ENCODE measurements at places on chromosomes 3 and 15.

DNA sequence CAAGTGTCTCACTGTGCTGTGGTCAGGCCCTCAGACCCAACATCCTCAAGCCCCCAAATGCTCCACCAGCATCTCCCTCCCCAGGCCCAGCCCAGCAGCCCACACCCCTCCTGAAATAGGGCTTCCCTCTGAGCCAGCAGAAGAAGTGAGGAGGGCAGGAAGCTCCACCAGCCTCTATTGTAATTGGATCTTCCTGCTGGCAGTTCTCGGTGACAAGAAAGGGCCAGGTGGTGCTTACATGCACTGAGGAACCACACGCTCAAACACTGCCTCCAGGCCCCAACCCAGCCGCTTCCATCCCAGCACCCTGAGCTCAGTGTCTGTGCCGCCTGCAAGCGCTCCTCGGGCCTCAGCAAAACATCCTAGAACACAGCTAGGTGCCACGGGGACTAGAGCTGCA, 96.7 kb downstream of the ATP10A start:
- DNase-seq, result no peak

DNA sequence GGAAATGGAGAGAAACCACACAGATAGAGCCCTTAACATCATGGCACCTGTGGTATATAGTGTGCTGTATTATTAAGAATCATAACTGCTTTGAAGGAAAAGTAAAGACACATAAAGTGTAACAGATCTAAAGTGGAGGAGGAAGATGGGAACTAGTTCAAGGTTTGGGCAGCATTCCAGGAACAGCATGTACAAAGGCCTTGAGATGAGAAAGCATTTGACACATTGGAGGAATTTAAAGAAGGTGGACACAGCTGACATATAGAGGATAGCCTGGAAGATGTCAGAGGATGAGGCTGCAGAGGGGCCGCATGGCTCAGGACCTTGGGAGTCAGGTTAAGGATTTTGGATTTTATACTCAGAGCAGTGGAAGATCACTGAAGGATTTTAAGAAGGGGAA, 39.0 kb downstream of the LRTM1 start:
- DNase-seq, result no peak

- DNase-seq, result no peak
Measured at GRCh38 chr3:126213379-126214028, 33.1 kb upstream of the ALDH1L1 start.

- no peak for DNase-seq
Measured at GRCh38 chr15:101138913-101139880, 112.7 kb downstream of the CHSY1 start.

DNA sequence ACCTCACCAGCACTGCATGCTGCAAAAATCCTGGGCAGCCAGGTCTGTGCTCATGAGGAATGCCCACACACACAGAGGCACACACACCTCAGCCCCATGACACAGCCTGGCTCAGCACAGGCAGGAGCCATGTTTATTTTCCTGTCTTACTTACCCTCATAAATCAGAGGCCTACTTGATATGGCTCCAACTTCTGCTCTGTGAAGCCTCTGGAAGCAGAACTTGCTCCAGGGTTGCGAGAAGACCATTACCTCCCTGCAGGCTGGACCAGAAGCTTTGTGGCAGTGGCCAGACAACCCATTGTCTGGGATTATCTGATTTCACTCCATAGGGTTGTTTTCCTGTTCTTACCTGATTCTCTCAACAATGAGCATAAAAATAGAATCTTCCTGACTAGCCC, 43.8 kb upstream of the CMTM8 start:
- DNase-seq, result no peak

- no peak for DNase-seq
Measured at GRCh38 chr3:105960381-105960780, 91.6 kb upstream of the CBLB start.

GRCh38 chr15:69463182-69463756, 10.7 kb downstream of the RPLP1 start:
- DNase-seq, result no peak

DNA sequence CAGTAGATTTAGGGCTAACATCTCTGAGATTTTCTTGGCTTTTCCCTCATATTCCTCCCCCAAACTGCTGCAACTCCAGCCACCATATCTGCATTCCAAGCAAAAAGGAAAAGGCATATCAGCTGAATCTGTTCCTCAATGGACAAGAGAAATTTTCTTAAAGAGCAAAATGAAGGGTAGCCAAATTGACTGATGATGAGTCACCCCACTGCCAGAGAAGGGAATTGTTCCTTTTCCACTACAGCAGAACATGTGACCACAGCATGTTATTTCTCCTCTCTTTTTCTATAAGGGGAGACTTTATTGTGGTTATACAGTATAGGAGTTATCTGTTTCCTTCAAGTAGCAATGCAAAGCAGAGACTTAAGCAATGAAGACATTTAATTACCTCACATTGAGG, 172.5 kb downstream of the MTHFS start:
- no peak for DNase-seq

DNA sequence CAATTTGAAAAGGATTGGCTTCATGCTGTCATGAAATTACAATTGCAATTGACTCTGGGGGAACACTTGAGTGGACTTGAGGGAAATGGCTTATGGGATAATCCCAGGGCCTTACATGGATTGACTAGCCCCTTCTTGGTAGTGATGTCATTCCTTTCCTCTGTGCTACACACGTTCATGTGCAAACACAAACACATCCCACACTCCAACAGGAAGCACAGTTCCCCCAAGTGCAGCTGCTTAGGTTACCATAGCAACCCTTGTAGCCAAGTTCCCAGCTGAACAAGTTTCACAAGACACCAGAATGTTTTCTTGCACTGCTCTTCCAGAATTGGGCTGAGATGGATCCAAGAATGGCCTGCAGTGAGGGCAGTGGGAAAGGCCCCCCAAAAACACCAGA, 217.0 kb downstream of the ZNF621 start:
- DNase-seq, result no peak

DNA sequence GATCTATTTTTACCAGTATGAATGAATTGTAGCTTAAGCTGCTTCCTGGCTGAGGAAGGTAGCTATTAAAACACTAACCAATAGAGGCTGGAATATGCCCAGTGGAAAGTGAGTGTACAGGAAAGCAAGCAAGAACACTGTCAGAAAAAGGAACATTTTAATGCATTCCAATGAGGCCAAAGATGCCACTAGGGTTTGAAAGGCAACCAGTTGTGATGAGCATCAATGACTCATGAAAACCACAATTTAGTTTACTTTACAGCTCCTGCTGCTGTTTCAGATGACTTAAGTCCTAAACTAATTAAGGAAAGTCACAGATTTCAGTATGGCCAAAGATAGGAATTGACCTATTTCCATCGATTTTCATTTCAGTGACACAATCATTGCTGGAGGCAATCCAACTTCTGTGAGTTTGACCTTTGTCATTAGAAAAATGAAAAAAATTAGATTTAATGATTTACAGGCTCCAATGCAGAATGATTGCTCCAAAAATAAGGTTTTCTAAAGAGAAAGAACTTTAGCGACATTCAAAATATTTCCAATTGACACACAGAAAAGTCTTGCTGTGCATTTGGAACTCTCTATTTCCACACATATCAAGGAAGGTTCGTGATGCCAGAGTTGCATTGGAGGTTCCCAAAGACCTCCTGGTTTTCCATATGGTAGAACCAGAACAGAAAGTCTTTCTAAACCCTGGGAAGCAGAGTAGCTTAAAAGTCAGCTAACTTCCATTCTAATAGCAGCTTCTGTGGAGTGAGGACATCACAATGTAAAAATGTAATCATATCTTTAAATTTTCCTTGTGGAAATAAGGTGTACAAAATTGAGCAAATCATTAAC, 103.0 kb downstream of the SUCNR1 start:
- no peak for DNase-seq

DNA sequence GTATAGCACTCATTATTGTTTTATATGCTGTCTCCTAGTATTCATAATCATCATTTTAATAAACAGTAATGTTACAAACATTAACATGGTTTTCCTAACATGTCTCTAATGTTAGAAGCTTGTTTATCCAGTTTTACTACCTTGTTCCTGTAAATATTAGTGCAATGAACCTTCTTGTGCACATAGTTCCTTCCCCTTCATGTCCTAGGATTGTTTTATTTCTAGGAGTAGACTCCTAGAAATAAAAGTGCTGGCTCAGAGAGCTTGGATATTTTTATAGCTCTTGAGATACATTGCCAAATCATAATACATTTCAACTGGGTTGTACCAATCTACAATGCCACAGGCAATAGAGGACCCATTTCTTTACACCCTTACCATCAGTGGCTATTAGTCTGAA, 161.3 kb downstream of the SV2B start:
- DNase-seq, result no peak

GRCh38 chr3:40582401-40583027, 57.8 kb downstream of the ZNF621 start:
- no peak for DNase-seq

GRCh38 chr3:61055447-61055846, 195.8 kb downstream of the FHIT start:
- no peak for DNase-seq

DNA sequence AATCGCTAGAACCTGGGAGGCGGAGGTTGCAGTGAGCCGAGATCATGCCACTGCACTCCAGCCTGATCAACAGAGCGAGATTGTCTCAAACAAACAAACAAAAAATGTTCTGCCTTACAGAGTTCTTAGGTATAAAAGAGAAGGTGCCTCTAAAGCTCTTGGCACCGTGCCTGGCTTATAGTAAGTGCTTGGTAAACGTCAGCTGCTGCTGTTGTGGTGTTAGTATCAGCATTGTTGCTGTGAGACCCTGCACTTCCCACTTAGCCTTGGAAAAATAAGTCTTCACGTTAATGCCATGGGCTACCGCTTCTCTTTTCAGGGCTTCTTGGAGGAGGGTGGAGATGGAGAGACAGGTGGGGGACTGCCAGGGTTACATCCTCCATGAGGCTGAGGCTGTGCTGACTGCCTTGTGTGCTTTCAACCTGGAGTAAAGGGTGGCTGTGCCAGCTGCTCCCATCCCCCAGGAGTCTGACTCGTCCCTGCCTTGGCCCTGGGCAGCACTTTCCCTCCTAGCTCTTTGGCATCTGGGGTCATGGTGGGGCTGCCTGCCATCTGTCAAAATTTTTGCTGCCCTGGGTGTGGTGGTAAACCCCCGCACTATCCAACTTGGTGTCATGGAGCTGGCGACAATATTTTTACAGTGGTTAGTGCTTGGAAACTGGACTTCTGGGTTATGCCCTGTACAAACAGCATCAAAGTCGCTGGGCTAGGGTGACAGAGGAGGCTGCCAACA, 17.8 kb downstream of the FLNB start:
- DNase-seq, result no peak

DNA sequence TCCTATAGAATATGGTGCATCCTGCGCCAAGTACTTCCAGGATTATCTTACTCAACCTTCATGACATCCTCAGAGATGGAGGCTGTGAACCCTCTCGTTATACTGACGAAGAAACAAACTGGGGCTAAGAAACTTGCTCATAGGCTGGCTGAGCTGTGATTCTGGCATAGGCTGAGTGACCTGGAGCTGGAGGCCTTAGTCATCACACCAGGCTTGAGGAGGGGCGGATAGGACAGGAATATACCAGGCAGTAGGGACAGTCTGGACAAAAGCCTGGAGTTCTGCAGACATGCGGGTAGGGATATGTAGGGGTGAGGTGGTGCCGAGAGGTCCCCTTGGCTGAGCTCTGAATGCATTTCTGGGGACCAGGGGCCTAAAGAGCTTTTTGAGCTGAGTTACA, 18.1 kb downstream of the HEMK1 start:
- no peak for DNase-seq

DNA sequence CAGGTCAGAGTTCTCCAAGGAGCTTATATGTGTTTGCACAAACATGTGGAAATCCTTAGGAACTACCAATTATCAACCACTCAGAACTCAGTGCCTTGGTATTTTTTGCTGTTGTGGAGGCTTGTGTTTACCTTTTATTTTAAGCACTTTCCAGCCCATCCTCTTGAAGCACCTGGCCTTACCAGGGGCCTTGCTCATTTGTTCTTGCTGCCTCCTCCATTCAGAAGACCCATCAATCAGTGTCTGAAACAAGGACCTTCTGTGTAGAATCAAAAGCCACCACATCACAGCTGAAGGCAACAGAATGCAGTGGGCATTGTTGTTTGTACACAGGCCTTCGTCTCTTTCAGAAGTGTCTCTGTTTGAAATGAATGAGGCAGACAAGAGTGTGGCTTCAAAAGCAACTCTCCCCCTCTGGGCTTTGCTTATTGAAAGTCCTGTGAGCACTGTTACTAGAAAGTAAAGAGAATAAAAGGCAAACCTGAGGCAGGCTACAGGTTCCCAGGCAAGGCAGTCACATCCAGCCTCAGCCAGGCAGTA, 24.5 kb upstream of the LIPC start:
- DNase-seq, result no peak

DNA sequence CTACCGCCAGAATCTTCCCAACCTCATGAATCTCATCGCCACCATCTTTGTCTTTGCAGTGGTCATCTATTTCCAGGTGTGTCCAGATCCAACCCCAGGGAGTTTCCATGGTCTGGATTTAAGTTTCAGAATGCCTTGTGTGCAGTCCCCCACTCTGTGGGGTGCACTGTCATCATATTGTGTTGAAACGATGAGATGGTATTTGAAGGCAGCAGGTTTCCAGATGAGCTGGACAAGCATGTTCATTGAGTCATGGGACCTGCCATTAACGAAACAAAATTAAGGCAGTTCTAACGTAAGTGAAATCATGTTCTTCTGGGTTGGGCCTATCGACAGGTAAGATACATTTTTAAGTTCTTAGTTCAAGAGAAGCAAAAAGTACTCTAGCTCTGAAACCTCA, 12.7 kb downstream of the SEC61A1 start:
- no peak for DNase-seq

GRCh38 chr3:88013592-88013991, 45.2 kb downstream of the CGGBP1 start:
- DNase-seq, result no peak

DNA sequence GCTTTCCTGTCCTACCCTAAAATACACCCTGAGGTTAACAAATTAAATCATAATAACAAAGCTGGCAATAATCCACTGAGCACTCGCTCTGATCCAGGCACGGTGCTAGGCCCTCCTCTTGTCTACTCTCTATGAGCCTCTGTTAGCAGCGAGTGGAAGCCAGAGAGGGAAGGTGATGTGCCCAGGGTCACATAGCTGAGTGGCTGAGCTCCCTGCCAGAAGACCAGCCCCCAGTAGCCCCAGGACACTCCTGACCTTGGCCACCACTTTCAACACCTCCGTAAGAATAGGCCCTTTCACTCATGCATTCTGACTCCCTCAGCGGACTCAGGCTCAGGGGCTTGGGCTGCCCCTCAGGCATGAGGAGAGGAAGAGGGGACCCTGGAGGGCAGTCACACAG, 9.5 kb upstream of the PRKCD start:
- no peak for DNase-seq

GRCh38 chr15:50028326-50028725, 90.7 kb downstream of the ATP8B4 start:
- DNase-seq, result no peak

DNA sequence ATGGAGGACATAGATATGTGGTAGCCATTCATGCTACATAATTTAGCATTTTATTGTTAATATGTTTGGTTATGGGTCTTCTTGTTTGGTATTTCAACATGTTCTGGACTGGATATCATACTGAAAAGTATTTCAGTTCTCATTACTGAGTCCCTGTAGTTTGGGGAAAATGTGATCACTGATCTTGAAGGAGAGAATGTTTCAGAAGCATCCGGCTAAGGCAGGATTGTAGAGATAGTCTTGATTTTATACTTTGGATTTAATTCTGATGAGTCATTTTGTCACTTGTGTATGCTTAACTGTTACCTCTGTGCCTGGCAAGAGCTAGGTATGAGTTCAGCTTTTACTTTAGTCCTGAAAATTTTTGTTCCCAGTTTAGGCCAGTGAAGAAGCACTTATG, 7.1 kb downstream of the CHD2 start:
- no peak for DNase-seq
